ENCODE measurements at places on chromosomes 5 and 9.
A peak's percentile ranks its signal among the peaks of the same experiment; 100 is the strongest.

DNA sequence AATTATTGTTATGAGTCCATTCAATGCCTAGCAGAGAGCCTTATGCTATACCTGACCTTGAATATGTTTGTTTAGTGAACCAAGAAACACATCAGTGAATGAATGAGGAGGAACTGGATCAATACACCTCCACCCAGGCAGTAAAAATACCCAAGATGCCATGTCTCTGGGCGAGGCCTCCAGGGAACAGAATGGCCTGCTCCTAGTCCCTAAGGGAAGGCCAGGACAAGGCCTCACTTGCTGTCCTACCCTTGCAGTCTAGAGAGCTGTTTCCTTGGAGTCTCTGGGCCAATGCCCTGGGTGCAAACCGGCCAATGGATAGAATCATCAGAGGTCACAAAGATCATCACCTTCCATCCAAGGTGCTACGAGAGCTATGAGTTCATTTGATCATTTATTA lies 26.1 kb downstream of the TNIP1 start:
- no peak for DNase-seq

DNA sequence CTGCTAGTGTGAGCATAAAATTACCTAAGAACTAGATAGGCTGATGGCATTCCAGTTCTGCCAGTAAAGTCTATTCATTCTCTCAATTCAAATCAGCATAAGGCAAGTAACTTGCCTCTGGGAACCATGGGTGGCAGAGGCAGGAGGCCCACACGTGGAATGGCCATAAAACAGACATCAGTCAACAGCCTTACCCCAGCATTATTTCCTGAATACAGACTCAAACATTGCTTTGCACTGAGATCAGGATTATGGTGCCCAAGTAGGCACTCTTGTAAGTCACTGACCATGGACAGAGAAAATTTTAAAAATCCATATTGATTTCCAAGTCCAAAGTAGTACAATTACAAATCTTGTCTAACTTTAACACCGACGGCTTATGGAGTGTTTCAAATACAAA lies 157.7 kb downstream of the NR2F1-AS1 start:
- DNase-seq, result no peak

DNA sequence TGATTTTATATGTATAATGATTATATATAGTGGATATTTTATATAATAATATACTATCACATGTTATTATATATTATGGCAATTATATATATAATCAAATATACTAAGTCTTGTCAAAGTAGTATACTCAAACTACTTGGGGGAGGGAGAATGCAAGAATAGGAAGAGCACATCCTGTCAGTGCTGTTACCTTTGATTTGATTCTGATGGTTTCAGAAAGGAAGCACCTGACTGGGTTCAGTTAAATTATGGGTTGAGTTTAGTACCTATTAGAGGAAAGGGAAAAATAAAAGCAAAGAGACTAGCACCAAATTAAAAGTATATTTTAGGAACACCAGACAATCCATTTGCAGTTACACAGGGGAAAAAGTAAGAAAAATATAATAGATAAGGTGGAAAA lies 107.6 kb downstream of the GRIA1 start:
- no peak for DNase-seq

DNA sequence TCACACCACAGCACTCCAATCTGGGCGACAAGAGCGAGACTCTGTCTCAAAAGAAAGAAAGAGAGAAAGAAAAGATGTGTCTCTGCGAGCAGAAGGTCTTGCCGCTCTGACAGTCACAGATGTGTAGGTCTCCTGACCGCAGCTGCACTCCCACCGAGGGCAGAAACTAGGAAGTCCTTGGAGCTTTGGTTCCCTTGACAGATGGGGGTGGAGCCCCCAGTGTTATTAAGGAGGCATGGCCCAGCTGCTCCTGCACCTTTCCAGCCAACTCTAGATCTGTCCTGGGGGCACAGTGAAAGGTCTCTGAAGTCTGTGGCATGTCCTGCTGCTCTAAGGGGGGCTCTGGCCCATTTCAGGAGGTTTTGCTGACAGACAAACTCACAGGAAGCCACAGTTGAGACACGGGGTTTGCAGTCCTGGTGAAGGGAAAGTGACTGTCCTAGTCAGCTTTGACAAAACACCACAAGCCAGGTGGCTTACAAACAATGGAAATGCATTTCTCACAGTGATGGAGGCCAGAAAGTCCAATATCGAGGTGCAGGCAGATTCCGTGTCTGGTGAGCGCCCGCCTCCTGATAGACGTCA lies 9.0 kb upstream of the DIPK1B start:
- DNase-seq, result no peak

GRCh38 chr5:131973089-131973712 lies 27.7 kb upstream of the MEIKIN start:
- no peak for DNase-seq

DNA sequence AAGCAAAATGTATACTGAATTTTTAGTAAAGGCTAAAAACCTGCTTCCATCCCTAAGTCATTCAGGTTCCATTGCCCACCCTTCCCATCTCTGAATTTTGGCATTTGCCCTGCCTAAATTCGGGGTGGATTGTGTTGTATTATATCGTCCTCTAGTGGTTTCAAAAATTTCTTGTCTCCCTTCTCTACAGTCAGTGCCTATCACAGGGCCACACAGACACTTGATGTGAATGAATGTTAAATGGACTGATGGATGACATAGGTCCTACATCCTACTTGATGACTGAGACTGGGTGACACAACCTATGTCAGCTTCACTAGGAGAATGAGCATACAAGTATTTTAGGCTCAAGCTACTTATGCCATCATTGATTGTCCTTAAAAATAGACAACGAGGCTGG lies 45.6 kb upstream of the SLC30A5 start:
- no peak for DNase-seq

GRCh38 chr5:32027717-32028458 lies 146.2 kb downstream of the GOLPH3 start:
- peak; percentile 96 for DNase-seq

GRCh38 chr9:130213911-130214761 lies 41.9 kb downstream of the NCS1 start:
- DNase-seq, result no peak

GRCh38 chr5:54517174-54517511 lies 416 bp upstream of the SNX18 start:
- DNase-seq, result no peak

- no peak for DNase-seq
Measured at GRCh38 chr9:124721109-124721906, 49.8 kb downstream of the NR6A1 start.

DNA sequence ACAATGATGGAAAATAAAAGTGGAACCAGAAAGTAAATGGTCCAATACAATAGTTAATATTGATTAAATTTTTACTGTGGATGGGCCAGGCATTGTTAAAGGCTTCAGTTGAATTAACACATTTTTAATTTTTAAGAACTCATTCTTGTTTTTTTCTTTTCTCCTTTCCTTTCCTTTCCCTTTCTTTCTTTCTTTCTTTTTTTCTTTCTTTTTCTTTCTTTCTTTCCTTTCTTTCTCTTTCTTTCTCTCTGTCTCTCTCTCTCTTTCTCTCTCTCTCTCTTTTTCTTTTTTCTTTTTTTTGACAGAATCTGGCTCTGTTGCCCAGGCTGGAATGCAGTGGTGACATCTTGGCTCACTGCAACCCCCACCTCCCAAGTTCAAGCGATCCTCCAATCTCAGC lies 13.3 kb upstream of the OTULINL start:
- DNase-seq, result no peak

- DNase-seq, result no peak
Measured at GRCh38 chr5:14675865-14676300, 11.4 kb downstream of the OTULIN start.

DNA sequence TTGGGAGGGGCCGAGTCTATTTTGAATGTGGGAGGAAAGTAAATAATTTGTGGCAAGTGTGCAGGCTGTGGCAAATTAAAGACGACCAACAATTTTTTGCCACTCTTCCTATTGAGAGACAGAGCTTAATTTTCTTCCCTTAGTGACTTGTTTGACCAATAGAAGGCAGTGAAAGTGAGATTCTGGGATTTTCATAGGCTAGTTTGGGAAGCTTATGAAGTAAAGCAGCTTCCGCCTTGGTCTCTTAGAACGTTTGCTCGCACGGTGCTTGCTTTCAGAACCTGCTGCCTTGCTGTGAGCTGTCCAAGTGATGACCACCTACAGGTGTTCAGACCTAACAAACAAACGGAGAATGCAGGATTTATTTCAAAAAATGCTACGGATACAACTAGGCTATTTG lies 6.7 kb upstream of the OR1N2 start:
- no peak for DNase-seq

- no peak for DNase-seq
Measured at GRCh38 chr5:35026280-35026840, 21.4 kb downstream of the AGXT2 start.

DNA sequence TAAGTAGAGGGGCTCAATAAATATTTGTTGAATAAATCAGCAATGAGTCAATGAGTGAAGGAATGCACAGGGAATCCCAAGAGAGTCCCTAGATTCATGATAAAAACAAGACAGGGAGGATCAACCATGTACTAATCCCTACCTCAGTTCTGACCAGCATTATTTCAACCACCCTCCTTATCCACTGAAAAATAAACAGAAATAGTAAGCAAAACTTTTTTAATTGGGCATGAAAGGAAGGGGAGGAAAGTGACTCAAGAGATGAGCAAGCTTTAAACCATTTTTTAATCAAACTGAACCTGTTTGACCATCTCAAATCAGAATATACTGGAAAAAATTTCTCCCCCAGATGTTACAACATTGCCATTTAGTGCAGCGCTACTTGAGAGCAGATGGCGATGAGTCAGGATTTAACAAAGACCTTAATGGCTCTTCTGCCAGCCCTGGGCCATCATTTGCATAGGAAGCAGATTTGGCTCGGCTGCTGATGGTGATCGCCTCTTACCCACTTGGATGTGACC lies 194.8 kb upstream of the SLC30A5 start:
- peak; percentile 43 for DNase-seq

DNA sequence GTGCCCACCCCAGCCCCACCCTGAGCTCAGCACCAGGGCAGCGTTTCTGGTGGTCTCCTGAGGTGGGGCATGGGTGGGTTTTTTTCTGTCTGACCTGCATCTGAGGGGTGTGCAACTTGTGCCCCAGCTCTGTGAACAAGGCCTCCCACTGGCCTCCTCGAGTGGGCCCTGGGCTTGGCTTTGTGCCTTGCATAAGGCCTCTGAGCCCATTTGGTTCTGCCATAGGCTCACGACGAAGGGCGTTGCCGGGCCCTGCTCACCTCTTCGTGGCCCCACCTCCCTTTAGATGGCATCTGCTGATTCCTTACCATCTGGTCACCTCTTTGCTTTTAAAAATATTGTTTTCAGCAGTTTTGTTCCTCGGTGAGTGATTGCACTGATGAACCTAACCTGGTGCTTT lies 127.1 kb upstream of the COL5A1 start:
- no peak for DNase-seq

- peak; percentile 78 for DNase-seq
Measured at GRCh38 chr5:93607367-93608258, 24.6 kb downstream of the NR2F1 start.

DNA sequence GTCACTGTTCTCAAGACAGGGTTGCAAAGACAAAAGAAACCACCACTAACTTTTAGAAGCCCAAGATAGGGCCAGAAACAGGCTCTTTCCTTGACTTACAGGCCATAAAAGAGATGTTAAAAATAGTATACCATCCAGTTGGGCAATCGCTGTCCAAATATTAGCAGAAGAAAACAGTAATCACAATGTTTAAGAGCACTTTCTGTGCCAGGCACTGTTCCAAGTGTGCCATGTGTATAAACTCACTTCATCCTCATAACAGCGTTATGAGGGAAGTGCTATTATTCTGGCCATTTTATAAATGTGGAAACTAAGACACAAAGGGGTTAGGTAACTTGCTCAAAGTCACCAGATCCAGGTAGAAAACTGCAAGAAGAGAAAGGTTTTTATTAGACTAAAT lies 111.7 kb downstream of the KCNN2 start:
- no peak for DNase-seq

- peak; percentile 16 for DNase-seq
Measured at GRCh38 chr5:98296426-98296825, 477.0 kb upstream of the RGMB start.

DNA sequence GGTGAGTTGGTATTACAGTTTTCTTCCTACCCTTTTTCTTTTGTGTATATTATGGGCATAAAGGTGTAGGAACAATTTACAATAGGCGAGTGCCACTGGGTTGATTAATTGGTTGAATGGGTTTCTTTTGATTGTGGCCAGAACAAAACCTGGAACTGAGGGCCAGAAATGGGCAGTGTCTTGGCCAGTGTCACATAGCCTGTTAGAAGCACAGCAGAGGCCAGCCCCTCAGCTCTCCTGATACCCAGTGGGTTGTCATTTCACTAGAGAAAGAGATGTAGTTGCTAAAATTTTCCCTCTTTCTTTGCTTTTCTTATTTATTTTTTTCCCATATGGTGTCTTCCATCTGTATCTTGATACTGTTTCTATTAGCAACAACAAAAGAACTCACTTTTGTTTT lies 38.8 kb upstream of the SEMA6A start:
- DNase-seq, result no peak

DNA sequence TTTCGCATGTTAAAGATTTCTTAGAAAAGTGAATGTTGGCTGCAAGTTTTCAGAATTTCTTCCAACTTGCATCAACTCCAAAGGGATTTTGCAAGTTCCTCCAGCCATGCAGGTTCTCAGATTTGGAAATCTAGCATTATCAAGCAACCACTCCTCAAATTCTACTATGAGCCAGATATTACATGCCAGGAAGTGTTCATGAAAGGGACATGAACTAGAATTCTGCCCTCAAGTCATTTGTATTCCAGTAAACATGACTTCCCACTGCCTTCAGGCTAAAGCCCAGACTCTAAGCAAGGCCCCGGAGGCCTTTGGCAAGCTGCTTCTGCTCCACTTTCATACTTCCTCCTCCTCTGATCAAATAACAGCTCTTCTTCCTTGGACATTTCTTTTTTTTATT lies 111.3 kb upstream of the PAPPA start:
- DNase-seq, result no peak

GRCh38 chr5:60436518-60436917 lies 263.4 kb downstream of the DEPDC1B start:
- no peak for DNase-seq

DNA sequence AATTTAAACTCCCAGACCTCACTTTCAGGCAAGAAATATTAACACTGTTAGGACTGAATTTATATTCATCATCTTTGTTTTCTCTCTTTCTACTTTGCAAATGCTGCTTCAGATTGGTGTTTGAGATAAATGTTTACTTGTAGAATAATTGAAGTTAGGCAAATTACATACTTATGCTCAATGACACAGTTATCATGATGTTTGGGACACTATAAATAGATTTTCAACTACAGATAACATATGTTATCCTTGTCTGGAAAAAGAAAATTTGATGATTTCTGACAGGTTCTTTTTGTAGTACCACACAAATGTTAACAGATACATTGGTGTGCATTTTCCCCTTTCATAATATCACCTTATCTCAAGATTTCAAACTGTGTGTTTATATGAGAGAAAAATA lies 7.9 kb downstream of the PRR16 start:
- DNase-seq, result no peak

GRCh38 chr5:8247049-8247899 lies 378.3 kb downstream of the MTRR start:
- no peak for DNase-seq

DNA sequence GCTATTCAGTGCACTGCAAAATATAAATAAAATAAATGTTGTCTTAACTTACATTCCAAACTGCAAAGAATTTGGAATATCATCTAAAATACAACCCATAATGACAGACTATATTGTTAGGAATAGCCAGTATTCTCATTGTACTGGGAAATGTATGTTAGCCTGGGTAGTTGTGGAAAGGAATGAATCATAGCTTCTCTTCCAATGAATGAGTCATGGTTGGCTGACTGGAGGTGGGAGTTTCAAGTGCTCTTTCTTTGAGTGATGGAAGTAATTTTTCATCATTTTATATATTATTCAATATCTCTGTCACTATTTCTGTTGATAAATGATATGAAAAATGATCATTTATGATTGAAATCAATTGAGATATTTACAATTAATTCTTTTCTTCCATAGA lies 158.6 kb upstream of the ARRDC3 start:
- DNase-seq, result no peak

Data from AG09309 (cell line).